NCI-H446 (cell line): ENCODE measurements at places on chromosomes 4 and X.

- DNase-seq, result no peak
Measured at GRCh38 chr4:150739591-150739990, 157.6 kb downstream of the MAB21L2 start.

DNA sequence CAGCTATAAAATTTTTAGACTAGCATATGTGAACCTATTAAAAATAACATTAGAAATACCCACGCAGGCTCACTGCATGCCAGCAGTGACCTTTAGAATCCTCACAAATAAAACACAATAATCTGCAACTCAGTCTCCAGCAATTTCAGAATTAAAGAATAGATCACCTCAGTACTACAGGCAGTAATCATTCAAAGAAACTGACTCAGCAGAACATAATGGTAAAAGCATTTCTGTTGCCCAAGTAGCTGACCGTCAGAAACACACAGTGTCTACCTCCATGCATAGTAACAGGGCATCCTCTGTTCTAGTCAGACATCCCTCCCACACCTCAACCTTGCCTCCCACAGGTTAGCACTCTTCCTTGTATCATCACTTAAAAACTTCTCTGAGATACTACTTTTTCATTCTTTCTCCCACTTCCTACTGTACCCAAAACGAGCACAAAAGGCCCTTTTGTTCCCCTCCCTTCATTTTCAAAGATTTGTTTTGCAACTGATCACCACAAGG, 65.7 kb upstream of the BEND2 start:
- no peak for DNase-seq

DNA sequence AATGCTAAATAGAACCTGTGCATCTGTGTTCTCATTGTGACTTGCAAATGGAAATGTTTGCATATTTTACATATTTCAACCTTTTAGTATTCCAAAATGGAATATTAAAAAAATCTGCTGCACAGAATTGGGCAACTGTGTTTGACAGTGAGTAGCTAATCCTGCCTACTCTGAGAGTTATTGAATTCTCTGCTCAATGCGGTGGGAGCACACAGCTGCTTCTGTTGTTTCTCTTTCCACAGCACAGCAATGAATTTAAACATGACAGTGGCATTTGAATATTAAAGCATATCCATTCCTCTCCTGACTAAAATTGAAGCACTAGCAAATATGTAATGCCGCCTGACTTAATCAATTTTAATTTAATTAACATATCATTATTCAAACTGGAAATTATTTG, 366.6 kb downstream of the GASK1B start:
- no peak for DNase-seq

GRCh38 chr4:40976343-40976742, 226.6 kb downstream of the NSUN7 start:
- no peak for DNase-seq

DNA sequence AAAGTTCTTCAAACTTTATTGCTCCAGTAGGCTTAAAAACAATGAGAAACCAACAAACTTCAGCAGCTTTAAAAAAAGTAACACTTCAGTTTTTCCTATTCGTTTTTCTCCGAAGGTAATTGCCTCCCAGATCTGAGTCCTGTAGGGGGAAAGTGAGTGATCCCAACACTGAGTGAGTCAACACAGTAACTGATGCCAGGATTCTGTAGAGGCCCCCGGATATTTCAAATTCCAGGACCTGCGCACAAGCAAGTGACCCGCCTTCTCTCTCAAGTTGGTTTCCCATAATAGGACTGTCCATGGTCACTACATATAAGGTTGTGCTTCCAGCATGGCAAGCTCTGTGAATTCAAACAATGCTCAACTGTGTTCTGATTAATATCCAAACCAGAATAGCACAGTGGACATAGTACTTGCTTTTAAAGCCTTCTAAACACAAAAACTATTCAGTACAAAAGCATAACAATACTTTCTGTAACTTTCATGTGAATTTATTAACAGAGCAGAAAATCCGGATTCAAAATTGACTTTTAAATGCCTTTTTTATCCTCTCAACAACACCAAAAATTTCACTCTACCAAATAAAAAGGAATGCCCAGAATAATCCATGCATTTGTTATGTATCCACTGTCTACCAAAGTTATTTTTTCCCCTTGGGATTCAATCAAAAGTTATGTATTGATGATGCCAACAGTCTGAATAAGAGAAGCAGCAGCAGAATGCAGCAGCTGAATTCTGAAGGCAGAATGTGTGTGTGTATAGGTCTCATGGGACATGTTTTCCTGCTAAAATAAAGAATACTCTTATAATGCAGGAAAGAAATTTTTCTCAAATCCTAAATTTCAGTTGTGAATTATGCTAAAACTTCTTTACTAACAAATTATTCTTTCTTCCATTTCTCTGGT, at the start of gene DMD:
DMD (minus strand) TSS at position 194 of the 905 bp plus-strand sequence. CDS start 237 bp downstream, outside the sequence.
- no peak for DNase-seq

DNA sequence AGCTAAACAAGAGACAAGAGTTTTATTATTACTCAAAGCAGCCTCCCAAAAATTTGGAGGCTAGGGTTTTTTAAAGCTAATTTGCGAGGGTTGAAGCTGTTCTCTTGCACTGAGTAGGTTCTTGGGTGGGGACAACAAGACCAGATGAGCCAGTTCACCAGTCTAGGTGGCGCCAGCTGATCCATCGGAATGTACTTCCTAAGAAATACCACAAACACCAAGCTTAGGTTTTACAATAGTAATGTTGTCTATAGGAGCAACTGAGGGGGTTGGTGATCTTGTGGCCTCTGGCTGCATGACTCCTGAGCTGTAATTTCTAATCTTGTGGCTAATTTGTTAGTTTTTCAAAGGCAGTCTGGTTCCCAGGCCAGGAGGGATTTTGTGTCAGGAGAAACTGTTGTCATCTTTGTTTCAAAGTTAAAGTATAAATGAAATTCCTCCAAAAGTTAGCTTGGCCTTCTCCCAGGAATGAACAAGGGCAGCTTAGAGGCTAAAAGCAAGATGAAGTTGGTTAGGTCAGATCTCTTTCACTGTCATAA, 130.6 kb downstream of the SLC7A11 start:
- DNase-seq, result no peak

DNA sequence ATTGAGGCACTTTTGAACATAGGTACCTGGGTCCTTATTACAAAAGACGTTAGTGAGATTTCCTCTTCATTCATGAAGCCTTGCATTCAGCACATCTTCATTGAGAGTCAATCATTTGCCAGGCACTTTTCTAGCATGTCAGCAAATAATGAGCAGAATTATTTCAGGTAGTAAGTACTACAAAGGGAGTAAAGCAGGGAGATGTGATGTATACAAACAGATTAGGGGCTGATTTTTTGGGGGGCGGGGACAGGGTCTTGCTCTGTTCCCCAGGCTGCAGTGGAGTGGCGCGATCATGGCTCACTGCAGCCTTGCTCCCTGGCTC, 638 bp upstream of the CCKAR start:
- no peak for DNase-seq
